ENCODE measurements at places on chromosomes 5 and 9.
A peak's percentile ranks its signal among the peaks of the same experiment; 100 is the strongest.

DNA sequence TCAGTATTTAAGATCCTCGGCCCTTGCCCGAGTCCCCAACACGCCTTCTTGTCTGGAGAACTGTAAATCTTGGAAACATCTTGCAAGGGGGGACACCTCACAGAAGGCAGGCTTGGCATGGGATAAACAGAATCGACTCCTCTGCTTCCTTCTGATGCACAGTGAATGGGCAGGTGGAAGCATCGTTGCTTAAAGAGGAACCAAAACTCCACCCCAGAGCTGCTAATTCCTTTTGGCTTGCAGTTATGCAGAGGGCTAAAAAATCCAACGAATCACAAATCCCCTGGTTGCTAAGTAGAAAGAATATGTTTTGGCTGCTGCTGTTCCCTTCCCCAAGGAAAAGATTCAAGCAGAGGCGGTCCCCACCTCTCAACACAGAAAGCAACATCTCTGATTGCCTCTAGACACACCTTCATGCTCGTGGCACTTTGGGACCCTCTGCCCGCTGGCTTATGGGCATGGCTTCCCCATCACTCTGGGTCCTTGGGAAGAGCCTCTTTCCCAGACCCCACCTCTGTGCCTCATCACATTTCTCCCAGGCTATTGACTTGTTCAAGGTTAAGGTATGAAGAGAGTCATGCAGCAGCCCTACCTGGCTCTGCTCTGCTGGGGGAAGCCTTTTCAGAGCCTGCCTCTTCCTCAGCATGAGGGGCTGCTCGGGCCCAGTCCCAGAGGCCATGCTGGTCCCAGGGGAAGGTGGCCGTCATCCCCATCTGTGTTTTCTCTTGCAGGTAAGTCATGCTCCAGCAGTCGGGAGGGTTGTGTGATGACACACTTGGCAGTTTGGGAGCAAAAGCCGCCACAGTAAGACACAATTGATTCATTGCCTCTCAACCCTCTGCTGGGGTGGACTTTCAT lies 137.1 kb downstream of the KCNIP1 start:
- no peak for DNase-seq

DNA sequence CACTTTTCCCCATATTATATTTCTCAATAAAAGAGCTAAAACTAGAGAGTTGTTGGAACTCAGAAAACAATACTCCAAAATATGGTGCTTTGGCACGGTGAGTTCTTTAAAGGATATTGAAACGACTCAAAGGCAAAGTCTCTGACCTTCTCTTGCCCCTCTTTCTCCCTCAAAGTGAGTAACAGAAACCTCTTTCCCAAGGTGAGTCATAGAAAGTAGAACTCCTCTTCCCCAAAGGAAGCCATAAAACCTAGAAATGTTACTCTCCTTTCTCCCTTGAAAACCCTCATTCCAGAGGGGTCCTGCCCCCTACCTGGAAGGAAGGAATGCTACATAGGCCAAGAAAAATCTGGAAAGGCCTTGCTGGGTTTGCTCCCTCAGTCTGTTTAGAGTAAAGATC lies 47.5 kb downstream of the RAPGEF6 start:
- no peak for DNase-seq

- DNase-seq, result no peak
Observed at GRCh38 chr9:105483618-105484017, 35.8 kb downstream of the FSD1L start.

DNA sequence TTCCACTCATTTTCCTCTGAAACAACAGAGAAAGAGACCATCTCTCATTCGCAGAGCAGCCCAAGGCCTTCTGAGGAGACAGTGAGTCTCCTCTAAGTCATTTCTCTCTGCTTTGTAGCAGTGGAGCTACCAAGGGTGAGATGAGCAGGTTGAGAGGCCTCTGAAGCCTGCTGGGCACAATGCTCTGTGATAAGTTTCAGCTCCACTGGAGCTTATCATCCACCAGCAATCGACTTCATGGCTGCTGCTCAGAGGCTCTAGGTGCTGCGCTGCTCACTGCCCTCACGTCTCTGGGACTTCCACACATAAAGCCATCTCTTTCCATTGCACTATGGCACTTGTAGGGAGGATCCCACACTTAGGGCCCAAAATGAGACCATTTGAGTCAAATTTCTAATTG lies 96.3 kb downstream of the CMYA5 start:
- no peak for DNase-seq

DNA sequence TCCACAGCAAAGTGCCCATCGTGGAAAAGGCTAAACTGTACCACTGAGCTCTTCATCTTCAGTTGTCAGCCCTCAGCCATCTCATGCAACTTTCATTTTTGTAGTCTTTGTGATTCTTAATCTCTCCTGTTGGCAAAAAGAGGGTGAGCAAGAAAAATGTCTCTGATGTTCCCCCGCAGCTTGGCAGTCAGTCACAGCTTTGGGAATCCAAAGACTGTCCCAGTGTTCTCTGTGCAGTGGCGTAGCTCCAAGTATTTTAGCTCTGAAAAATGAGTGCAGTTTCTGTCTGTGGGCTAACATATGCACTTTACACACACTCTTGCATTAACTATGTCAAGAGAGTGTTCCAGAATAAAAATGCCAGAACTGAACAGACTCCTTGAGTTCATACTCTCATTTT lies 372.2 kb downstream of the TMEM232 start:
- no peak for DNase-seq

- DNase-seq, result no peak
Observed at GRCh38 chr9:28086881-28087280, 513.6 kb upstream of the C9orf72 start.

GRCh38 chr5:119795768-119796167 lies 166.4 kb downstream of the FAM170A start:
- no peak for DNase-seq

DNA sequence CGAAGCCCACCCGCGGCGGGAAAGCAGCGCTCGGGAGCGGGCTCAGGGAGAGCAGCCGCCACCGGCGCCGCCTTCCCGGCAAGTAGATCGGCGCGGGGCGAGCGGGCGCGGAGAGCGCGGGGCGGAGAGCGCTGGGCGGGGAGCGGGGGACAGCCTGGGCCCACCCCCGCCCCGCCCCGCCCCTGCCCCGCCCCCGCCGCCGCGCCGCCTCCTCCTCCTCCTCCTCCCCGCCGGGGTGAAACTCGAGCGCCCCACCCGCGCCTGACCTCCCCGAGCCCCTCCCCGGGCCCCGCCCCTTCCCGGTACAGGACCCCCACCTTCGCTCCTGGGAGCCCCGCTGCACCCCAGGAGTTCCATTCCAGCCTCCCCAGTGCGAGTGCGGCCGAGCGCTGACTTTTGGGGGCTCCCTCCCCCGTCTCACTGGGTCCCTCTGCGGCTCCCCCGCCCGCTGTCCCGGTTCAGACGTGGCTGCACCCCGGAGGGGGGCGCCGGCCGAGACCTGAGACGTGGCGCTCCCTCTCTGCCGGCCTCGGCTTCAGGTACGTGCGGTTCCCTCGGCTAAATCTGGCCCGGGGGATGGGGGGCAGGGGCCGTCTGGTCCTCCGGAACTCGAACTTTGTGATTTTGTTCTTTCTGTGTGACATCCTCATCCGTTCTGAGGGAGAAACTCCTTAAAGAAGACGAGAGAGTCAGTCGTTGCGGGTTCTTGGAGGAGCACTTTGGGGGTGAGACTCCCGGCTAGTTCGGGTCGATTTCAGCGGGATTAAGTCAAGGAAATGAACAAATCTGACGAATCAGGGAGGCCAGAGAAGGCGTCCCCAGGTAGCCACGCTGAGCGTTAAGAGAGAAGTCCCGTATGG lies at the start of gene SEMA5A:
Gene SEMA5A (minus strand): TSS at position 84 of the 860 bp plus-strand sequence. CDS start 166,129 bp downstream, outside the sequence.
- no peak for DNase-seq

DNA sequence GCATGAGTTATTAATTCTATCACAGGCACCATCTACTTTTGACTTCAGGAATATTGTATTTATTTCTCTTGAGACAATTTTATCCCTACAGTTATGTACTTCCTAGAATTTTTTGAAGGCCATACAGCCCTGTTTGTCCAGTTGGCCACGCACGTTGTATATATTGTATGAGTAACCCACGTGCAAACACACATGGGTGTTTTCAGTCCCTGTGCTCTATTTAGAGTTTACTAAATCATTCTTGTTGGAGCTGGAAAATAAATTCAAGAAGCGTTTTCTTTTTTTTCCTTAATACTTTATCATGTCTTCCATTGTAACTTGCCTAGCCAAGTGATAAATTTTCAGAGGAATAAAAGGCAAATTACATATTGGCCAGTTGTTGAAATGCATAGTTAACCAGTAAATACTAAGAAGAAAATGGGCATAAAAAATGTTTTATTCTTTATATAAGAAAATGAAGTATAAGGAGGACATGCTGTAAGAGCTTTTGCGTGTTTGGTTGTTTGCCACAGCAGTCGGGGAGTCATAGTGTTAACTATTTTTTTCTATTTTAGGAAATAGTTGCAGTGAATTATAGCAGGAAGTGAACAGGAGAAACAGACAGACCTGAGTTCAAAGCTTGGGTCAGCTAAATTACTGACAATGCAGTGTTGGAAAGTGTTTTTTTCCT lies 86.4 kb upstream of the MINAR2 start:
- no peak for DNase-seq

GRCh38 chr5:156815988-156816599 lies 34.0 kb upstream of the PPP1R2B start:
- peak; percentile 14 for DNase-seq

DNA sequence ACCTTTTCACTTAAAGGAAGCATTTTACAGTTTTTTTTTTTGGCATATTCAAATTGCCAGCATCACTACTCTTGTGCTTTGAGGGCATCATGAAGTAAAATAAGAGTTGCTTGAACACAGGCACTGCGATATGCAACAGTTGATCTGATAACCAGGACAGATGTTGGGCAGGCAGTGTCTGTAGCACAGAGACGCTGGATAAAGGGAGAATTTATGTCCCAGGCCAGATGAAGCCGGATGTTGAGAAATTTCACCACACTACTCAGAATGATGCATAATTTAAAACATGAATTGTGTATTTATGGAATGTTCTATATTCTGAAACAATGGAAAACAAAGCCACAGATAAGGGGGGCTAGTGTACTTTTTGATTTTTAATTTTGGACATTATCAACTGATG lies 71.4 kb downstream of the SLC12A2 start:
- no peak for DNase-seq

GRCh38 chr5:4883360-4883759 lies 256.8 kb upstream of the ADAMTS16 start:
- DNase-seq, result no peak

DNA sequence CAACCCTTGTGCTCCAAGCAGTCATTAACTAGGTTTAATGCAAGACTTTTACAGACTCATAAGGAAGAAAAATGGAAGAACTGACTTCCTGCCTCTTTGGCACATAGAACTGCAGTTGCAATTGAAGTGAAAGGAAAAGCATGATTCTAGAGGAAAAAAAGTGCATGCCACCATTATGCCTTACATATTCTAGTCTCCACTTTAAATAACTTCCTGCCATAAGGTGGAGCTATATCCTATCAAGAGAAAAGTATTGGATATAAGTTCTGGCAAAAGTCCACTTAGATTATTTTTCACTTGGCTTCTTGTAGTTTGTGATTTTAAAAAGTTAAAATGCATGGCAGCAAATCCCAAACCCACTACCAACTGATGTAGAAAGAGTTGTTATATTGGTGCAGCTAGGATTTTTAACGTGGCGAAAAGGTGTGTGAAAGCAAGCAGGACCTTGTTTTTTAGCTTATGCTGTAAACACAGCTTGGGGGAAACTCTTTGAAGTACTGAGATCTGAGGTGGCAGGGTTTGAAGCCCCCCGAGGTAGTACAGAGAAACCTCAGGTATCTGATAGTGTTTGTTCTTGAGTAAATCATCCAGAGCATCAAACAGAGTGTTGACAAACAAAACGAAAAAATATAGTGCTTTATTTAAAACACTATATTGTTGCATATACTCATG lies 117.9 kb downstream of the ANXA1 start:
- DNase-seq, result peak; percentile 43

DNA sequence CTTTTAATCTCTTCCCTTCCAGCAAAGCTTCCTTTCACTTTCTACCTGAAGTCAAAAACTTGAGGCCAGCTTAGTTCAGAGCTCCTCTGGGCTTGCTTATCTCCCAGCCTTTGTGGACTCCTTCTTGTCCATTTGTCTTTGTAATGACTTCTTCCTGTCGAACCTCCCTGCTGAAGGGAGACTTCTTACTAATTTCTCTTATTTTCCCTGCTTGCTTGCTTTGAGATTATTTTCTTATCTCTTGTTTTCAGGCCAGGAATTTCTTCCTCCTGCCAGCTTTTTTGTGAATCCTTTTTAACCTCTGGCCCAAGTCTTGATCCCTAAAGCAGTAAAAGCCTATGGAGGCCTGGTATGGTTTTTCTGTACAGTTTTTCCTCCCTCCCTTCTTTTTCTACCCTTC lies 46.8 kb upstream of the DHFR start:
- no peak for DNase-seq

GRCh38 chr9:23541976-23542375 lies 284.1 kb downstream of the ELAVL2 start:
- DNase-seq, result no peak

DNA sequence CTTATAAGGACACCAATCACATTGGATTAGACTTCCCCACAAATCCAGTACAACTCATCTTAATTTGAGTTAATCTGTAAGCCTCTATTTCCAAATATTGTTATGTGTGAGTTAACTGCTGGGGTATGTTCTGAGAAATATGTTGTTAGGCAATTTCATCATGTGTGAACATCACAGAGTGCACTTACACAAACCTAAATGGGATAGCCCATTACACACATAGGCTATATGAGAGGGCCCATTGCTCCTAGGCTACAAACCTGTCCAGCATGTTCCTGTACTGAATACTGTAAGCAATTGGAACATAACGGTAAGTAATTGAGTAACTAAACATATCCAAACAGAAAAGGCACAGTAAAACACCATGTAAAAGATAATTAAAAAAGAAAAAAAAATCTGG lies 19.1 kb upstream of the ARSI start:
- DNase-seq, result no peak

GRCh38 chr5:94745786-94746730 lies 127.6 kb downstream of the SLF1 start:
- peak; percentile 35 for DNase-seq

GRCh38 chr5:135993880-135994636 lies 34.7 kb upstream of the TGFBI start:
- no peak for DNase-seq

DNA sequence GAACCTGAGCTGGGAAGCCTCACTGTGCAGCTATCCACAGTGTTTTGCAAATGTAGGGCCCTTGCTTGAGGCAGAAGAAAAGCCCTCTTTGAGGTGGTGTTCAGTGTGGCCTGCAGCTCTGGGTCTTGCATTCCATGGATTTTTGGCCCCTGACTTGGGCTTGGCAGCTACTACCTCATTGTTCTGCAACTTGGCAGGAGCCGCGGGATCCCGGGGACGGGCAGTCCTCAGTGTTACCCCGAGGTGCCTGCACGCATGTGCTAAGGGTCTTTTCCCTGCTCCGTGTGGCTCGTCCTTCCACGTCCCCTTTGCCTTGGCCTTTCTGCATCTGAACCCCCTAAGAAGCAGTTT lies 39.8 kb downstream of the NEK6 start:
- DNase-seq, result no peak
